SJSA1 (cell line): ENCODE measurements at places on chromosomes 11 and 22.

- H3K27me3 ChIP-seq, result no peaks in the 10 kb centered on the region
- DNase-seq, result no peak
- no peaks in the 10 kb centered on the region for H3K36me3 ChIP-seq
- no peak overlapping the region for H3K4me3 ChIP-seq
- no peaks in the 10 kb centered on the region for H3K4me1 ChIP-seq
These were observed 408.6 kb downstream of the JRKL start for GRCh38 chr11:96798445-96798844.

DNA sequence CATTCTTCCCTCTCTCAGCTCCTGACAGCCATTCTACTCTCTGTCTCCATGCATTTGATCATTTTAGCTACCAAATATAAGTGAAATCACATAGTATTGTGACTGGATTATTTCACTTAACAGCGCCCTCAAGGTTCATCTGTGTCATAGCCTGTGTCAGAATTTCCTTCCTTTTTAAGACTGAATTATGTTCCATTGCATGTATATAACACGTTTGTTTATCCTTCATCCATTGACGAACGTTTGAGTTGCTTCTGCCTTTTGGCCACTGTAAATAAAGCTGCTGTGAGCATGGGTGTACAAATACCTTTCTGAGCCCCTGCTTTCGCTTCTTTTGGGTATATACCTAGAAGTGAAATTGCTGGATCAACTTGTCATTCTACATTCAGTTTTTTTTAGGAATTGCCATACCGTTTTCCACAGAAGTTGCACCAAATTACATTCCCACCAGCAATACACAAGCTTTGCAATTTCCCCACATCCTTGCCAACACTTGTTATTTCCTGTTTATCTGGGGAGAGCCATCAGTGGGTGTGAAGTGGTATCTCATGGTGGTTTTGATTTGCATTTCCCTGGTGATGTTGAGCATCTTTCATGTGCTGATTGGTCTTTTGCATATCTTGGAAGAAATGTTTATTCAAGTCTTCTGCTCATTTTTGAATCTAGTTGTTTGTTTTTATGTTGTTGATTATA is 17.5 kb downstream of the GLB1L2 start:
- no peaks in the 10 kb centered on the region for H3K36me3 ChIP-seq
- DNase-seq, result no peak
- H3K27ac ChIP-seq, result no peak overlapping the region

DNA sequence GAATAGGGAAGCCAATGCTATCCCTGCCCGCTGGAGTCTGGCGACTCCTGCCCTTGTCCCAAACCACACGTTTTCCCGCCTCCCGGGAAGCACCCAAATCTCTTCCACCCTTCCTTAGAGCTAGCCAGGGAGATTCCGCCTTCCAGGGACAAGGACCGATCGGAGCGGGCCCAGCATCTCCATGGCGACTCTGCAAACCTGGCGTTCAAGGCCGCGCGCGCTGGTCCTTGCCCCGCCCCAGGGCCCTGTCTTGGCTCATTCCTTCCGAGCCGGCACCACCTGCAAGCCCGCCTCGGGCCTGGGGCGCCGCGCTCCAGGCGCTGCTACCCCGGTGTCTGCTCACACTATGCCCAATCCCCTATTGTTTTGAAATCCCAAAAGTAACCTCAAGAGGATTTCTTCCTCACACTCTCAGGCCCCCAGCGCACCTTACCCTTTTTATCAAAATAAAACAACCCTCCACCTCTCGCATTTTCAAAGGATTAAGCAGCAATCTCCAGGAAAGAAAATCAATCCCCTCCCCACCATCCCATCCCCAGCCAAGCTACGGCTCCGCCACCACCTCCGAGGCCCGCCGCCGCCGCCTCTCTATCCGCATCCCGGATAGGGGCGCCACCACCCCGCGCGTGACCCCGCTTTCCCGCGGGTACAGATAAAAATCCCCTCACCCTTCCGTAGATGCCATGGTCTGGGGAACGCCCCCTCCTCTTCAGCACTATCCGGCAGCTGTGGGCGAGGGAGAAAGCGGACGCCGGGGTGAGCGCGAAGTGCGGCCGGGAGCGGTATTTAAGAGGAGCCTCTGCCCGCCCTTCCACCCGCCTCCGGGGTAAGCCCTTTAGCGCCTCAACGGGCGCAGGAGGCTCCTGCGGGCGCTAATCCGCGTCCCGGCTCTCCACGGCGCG is 825 bp downstream of the SLC1A2 start:
- no peaks in the 10 kb centered on the region for H3K36me3 ChIP-seq
- DNase-seq, result no peak
- H3K27me3 ChIP-seq, result peaks cover 39% of the 10 kb centered on the region
- peaks cover 8% of the 10 kb centered on the region for H3K4me1 ChIP-seq

DNA sequence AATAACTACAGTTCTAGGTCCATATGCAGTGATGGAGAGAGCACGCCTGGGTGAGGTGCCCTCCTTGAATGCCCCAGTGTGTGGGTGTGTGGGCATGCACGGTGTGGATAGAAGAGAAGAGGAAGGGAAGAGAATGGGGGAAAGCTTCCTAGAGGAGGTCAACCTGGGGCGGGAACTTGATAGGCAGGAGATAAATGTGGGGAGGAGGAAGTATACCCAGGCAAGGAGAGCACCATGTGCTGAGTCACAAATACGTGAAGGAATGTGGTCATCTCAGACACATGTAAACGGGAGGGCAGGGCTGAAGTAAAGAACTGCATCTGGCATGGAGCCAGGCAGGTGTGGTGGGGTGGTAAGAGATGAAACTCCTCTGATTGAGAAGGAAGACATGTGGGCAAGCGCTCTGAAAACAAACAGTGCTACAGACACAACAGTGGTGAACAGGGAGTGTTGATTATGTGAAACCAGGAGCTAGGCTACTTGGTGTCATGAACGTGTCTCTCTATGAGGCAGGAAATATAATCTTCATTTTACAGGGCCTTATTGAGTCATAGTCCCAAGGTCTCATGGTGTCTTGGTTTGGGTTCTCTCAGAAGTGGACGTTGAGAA is 61.5 kb upstream of the EED start:
- H3K27ac ChIP-seq, result no peak overlapping the region
- H3K4me1 ChIP-seq, result peaks cover 6% of the 10 kb centered on the region; the same call in 1 of the 2 replicates
- no peak overlapping the region for H3K4me3 ChIP-seq
- no peak for DNase-seq
